ENCODE measurements at places on chromosomes 3 and 15.

- H3K4me1 ChIP-seq: no peaks in the 10 kb centered on the region
- no peak overlapping the region for H3K4me3 ChIP-seq
- no peak for DNase-seq
- peaks cover 11% of the 10 kb centered on the region for H3K27me3 ChIP-seq
- H3K36me3 ChIP-seq: no peaks in the 10 kb centered on the region
Observed at GRCh38 chr3:170642882-170643601, 57.2 kb upstream of the SLC7A14 start.

GRCh38 chr3:61649381-61650170 lies 88.2 kb downstream of the PTPRG start:
- no peaks in the 10 kb centered on the region for H3K36me3 ChIP-seq
- no peak overlapping the region for H3K27ac ChIP-seq
- H3K4me3 ChIP-seq: no peak overlapping the region
- H3K27me3 ChIP-seq: no peaks in the 10 kb centered on the region
- no peaks in the 10 kb centered on the region for H3K4me1 ChIP-seq

GRCh38 chr15:89825271-89825940 lies 10.8 kb upstream of the ANPEP start:
- no peak overlapping the region for H3K27ac ChIP-seq
- H3K27me3 ChIP-seq: peaks cover 27% of the 10 kb centered on the region
- no peak for DNase-seq
- no peaks in the 10 kb centered on the region for H3K4me1 ChIP-seq
- no peaks in the 10 kb centered on the region for H3K36me3 ChIP-seq

DNA sequence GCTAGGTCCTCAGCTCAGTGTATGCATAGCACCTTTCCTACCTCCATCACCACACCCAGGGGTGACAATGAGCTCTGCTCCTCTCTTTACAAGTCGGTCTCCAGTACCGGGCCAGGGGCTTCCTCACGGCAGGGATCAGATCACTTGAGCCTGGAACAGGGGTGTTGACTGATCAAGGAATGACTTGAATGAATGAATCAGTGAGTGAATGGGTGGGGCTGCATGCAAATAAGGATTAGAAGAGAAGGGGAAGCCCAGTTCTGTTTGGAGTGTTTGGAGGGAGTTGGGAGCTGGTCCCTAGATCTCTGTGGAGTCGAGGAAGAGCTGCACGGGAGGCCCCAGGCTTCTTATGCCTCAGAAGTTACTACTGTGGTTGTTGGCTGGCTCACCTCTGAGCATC lies 87.0 kb downstream of the TMEM266 start:
- peaks cover 59% of the 10 kb centered on the region for H3K27me3 ChIP-seq
- H3K4me3 ChIP-seq: no peak overlapping the region
- H3K36me3 ChIP-seq: no peaks in the 10 kb centered on the region
- H3K27ac ChIP-seq: no peak overlapping the region

DNA sequence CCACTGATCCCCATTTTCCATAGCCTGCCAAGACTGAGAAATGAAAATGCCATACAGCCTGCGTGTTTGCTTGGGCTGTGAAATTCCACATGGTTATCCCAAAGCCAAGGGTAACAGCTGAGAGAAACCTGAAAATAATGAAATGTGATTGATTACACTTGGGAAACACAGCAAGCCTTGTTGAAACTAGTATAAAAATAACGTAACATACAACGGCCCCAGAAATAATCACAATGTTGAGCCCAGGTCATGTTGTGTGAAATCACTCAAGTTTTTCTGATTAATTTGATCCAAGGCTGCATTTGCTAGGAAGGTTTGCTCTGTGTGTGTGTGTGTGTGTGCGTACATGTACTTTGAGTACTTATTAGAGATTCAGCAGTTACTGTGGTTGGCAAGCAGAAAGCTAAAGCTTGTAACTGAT lies 269.0 kb downstream of the OXSM start:
- H3K36me3 ChIP-seq: no peaks in the 10 kb centered on the region
- H3K27ac ChIP-seq: no peak overlapping the region
- no peak overlapping the region for H3K4me3 ChIP-seq

- H3K4me3 ChIP-seq: no peak overlapping the region
- H3K36me3 ChIP-seq: no peaks in the 10 kb centered on the region
- no peak for DNase-seq
Observed at GRCh38 chr15:30001602-30002001, 81.2 kb upstream of the GOLGA8J start.

- no peak for DNase-seq
- H3K27ac ChIP-seq: peak overlapping the region; percentile 42
- no peak overlapping the region for H3K4me3 ChIP-seq
- H3K27me3 ChIP-seq: no peaks in the 10 kb centered on the region
- H3K36me3 ChIP-seq: peaks cover 28% of the 10 kb centered on the region
Observed at GRCh38 chr3:172134352-172134751, 95.0 kb downstream of the FNDC3B start.

DNA sequence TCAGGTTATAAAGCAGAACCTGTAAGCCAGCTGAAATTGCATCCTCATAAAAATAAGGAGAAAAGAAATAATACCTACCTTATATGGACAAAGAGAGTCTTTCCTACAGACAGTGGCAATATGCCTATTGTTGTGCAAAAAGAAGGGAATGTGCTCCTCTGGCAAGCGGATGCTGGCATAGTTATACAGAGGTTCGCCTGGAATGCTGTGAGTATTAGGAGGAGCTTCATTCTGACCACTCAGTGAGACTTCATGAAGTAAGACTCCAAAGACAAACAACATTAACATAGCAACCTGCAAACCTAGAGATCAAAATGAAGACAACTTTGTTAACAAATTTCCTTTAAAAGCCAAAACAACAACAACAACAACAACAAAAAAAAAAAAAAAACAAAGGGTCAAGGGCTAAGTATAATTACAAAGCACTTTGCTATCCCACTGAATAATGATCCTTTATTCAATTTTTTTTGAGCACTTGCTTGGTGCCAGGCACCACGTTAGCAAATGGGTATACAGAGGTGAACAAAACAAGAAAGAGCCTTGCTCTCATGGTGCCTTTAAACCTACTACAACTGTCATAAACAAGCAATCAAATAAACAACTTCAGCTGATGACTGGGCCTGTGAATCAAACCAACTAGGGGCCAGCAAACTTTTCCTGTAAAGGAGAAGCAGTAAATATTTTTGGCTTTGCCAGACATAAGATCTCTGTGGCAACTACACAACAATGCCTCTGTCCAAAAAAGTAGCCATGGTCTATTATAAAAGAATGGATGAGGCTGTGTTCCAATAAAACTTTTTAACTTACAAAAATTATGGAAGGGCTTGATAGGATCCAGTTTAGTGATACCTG lies 3.7 kb downstream of the EOGT start:
- peaks cover 61% of the 10 kb centered on the region for H3K36me3 ChIP-seq
- no peak overlapping the region for H3K4me3 ChIP-seq
- no peak overlapping the region for H3K27ac ChIP-seq
- no peaks in the 10 kb centered on the region for H3K27me3 ChIP-seq

GRCh38 chr3:134693226-134693625 lies 42.4 kb upstream of the KY start:
- no peaks in the 10 kb centered on the region for H3K36me3 ChIP-seq
- no peak overlapping the region for H3K4me3 ChIP-seq
- DNase-seq: no peak
- H3K27me3 ChIP-seq: no peaks in the 10 kb centered on the region
- H3K27ac ChIP-seq: no peak overlapping the region

GRCh38 chr3:16430717-16431630 lies 82.5 kb downstream of the RFTN1 start:
- H3K4me3 ChIP-seq: no peak overlapping the region
- H3K27ac ChIP-seq: peak overlapping the region; percentile 1
- no peak for DNase-seq
- H3K36me3 ChIP-seq: peaks cover 91% of the 10 kb centered on the region
- H3K4me1 ChIP-seq: peaks cover 19% of the 10 kb centered on the region
- H3K27me3 ChIP-seq: no peaks in the 10 kb centered on the region

GRCh38 chr3:35422836-35423601 lies 216.3 kb upstream of the ARPP21 start:
- H3K4me1 ChIP-seq: no peaks in the 10 kb centered on the region
- H3K27ac ChIP-seq: no peak overlapping the region
- H3K36me3 ChIP-seq: no peaks in the 10 kb centered on the region
- no peak for DNase-seq
- no peak overlapping the region for H3K4me3 ChIP-seq
- H3K27me3 ChIP-seq: no peaks in the 10 kb centered on the region

DNA sequence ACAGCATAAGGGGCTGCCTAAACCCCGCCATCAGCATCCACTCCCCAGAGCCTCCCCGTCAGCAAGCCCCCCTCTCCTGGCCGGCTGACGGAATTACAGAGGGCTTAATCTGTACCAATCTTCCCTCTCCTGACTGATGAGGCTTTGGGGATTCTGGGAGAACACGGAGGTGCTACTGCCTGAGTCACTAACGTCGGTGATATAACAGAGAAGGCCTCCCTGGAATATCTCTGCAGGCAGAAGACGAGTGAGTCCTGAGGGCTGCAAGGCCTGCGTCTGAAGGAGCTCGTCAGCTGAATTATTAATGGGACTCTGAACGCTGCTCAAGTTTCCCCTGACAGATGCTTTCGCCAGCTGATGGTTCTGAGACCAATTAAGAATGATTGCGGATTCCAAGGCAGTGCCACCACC lies 147.7 kb downstream of the XXYLT1 start:
- H3K4me3 ChIP-seq: no peak overlapping the region
- H3K27ac ChIP-seq: no peak overlapping the region
- no peak for DNase-seq
- no peaks in the 10 kb centered on the region for H3K36me3 ChIP-seq
- peaks cover 10% of the 10 kb centered on the region for H3K4me1 ChIP-seq

- no peak for DNase-seq
- no peak overlapping the region for H3K27ac ChIP-seq
- H3K4me1 ChIP-seq: peaks cover 13% of the 10 kb centered on the region
- no peaks in the 10 kb centered on the region for H3K36me3 ChIP-seq
- H3K4me3 ChIP-seq: no peak overlapping the region
- H3K27me3 ChIP-seq: no peaks in the 10 kb centered on the region
Observed at GRCh38 chr3:129702934-129703712, 96.6 kb upstream of the PLXND1 start.

GRCh38 chr3:57500506-57500905 lies 43.6 kb downstream of the DNAH12 start:
- H3K27me3 ChIP-seq: no peaks in the 10 kb centered on the region
- no peaks in the 10 kb centered on the region for H3K36me3 ChIP-seq
- no peak overlapping the region for H3K4me3 ChIP-seq

- H3K36me3 ChIP-seq: no peaks in the 10 kb centered on the region
- no peak overlapping the region for H3K4me3 ChIP-seq
- peaks cover 17% of the 10 kb centered on the region for H3K27me3 ChIP-seq
- DNase-seq: no peak
Observed at GRCh38 chr15:47965297-47965696, 155.5 kb upstream of the SLC24A5 start.

GRCh38 chr15:74235962-74236361 lies at the start of gene CCDC33:
Gene CCDC33, plus strand, starts transcription at chr15:74236326. Its CDS starts 394 bp downstream, at chr15:74236720.
- no peaks in the 10 kb centered on the region for H3K36me3 ChIP-seq
- no peak within 1 kb of the TSS for H3K27ac ChIP-seq
- no peaks in the 10 kb centered on the region for H3K4me1 ChIP-seq
- DNase-seq: no peak
- H3K4me3 ChIP-seq: no peak within 1 kb of the TSS
- peaks cover under 1% of the 10 kb centered on the region for H3K27me3 ChIP-seq

GRCh38 chr15:29058903-29059539 lies 173.2 kb downstream of the APBA2 start:
- H3K4me1 ChIP-seq: peaks cover 65% of the 10 kb centered on the region
- no peak overlapping the region for H3K4me3 ChIP-seq
- DNase-seq: no peak
- H3K36me3 ChIP-seq: peaks cover 14% of the 10 kb centered on the region

GRCh38 chr3:141326626-141327025 lies 41.7 kb upstream of the ZBTB38 start:
- H3K27me3 ChIP-seq: no peaks in the 10 kb centered on the region
- DNase-seq: no peak
- H3K4me1 ChIP-seq: peaks cover 17% of the 10 kb centered on the region
- no peak overlapping the region for H3K27ac ChIP-seq
- no peaks in the 10 kb centered on the region for H3K36me3 ChIP-seq
- H3K4me3 ChIP-seq: no peak overlapping the region

DNA sequence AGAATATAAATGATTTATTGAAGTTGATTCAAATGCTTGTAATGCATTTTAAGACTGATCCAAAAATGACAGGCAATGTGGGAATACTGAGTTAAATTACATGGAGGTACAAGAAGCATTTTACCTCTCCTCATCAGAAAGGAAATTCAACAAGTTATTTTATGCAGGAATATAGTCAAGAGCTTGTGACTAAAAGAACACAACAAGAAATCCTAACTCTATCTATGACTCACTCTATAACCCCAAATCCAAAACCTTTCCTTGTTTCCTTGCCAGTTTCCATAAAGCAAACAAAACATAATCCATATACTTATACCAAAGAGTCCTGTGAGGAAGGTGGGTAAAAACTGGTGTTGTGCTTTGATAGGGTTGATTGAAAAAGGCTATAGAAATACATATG lies 30.8 kb downstream of the SIN3A start:
- no peak overlapping the region for H3K4me3 ChIP-seq
- DNase-seq: no peak

DNA sequence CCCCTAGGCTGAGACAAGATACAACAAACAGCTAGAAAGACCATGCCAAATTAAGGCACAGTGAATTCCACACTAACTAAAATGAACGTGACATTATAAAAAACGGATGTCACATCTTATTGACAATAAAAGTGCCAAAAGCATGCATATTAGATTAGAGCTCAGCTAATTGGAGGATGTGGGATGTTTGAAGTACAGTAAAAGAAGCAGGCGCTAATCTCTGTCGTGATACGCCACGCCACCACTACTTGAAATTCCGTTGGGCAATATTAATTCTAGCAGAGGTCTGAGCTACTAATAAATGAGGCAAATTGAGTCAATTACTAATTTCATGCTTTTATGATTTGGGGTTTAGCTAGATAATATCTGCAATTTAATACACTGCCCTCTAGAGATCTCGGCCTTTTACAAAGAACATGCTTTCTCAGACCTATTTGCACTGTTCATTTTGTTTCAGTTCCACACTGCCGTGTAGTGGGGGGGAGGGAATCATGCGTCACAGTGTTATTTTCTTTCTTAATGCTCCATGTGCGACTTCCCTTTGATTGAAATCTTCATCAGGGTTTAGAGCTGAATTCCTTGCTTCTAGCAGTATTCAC lies 52.9 kb upstream of the ROBO2 start:
- H3K4me3 ChIP-seq: no peak overlapping the region
- no peaks in the 10 kb centered on the region for H3K27me3 ChIP-seq
- no peaks in the 10 kb centered on the region for H3K4me1 ChIP-seq
- H3K36me3 ChIP-seq: no peaks in the 10 kb centered on the region

- H3K4me3 ChIP-seq: no peak overlapping the region
- no peaks in the 10 kb centered on the region for H3K27me3 ChIP-seq
- H3K36me3 ChIP-seq: no peaks in the 10 kb centered on the region
- DNase-seq: no peak
- no peak overlapping the region for H3K27ac ChIP-seq
Observed at GRCh38 chr3:3447641-3448040, 268.1 kb upstream of the CRBN start.

- no peak overlapping the region for H3K27ac ChIP-seq
- DNase-seq: no peak
- no peak overlapping the region for H3K4me3 ChIP-seq
- peaks cover 6% of the 10 kb centered on the region for H3K4me1 ChIP-seq
- H3K27me3 ChIP-seq: no peaks in the 10 kb centered on the region
Observed at GRCh38 chr3:170689296-170689829, 103.5 kb upstream of the SLC7A14 start.

- H3K27me3 ChIP-seq: no peaks in the 10 kb centered on the region
- peaks cover under 1% of the 10 kb centered on the region for H3K4me1 ChIP-seq
- DNase-seq: no peak
- H3K4me3 ChIP-seq: no peak overlapping the region
Observed at GRCh38 chr3:177657243-177657642, 460.0 kb upstream of the TBL1XR1 start.

Data from activated T-cell treated with anti-CD3 and anti-CD28 coated beads, Interleukin-2, amount 50 U/mL, for 24 hours (primary cell).